ENCODE measurements at places on chromosomes 5 and 9.
A peak's percentile ranks its signal among the peaks of the same experiment; 100 is the strongest.

DNA sequence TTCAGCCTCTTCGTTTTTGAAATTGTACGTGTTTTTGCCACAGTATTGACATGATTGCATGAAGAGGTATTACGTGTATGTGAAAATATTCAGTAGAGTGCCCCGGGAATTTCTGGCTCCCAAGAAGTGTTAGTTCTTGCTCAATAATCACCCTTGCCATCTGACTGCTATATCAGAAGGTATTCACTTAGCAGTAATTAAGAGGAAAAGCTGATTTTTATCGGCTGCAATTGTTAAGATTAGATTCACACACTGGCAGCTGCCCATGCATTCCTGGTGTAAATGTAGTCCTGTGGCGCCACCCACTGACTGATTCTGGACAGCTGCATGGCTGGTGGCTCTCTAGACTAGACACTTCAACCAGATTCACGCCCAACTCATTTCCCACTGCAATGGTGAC is 440.1 kb upstream of the ADAMTS16 start:
- peak; percentile 66 for DNase-seq

DNA sequence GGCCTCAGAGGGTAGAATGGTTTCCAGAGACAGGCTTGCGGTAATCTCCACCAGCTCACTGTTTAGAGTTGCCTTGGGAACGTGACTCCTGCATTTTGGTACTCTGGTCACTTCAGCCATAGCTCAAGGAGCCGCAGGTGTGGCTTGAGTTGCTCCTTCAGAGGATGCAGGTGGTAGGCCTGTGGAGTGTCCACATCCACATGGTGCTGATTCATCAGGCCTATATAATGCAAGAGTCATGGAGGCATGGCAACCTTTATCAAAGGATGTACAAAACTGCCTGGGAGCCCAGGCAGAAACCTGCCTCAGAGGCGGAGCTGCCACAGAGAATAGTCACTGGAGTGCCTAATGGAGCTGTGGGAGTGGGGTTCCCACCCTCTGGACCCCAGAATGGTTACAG is 114.2 kb downstream of the ANXA1 start:
- DNase-seq: no peak

- no peak for DNase-seq
These were observed 341.4 kb upstream of the PRR16 start for GRCh38 chr5:120122703-120123102.

DNA sequence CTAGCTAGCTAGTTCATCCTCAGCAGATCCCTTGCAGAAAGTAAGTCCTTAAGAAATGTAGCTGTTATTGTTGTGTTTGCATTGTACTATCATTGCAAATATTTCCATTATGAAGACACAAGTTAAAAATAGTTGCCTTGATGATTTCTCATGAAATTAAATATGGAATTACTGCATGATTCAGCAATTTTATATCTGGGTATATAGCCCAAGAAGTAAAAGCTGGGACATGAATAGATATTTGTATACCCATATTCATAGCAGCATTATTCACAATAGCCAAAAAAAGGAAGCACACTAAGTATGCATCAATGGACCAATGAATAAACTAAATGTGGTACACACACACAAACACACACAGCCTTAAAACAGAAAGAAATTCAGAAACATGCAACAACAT is 6.8 kb downstream of the IFNB1 start:
- no peak for DNase-seq

GRCh38 chr5:76202182-76202581 is 119.0 kb downstream of the SV2C start:
- DNase-seq: no peak

DNA sequence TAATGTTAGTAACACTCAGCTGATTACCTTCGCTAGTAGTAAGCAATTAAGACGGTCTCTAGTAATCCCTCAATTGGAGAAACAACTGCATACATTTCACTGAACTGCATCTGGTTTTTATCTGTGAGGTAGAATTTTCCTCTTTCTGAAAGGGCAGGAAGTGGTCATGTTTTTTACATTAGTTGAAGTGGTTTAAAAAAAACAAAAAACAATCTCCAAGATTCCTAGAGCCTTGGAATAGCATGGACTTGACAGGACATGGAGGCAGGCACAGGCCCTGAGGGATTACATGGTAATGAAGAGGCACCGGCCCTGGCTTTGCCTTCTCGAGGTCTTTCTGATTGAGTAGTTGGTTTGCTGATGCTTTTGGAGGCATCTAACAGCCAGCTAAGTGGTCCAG is 25.8 kb downstream of the THBS4 start:
- no peak for DNase-seq

- no peak for DNase-seq
These were observed 26.3 kb upstream of the FANCC start for GRCh38 chr9:95343725-95344287.

DNA sequence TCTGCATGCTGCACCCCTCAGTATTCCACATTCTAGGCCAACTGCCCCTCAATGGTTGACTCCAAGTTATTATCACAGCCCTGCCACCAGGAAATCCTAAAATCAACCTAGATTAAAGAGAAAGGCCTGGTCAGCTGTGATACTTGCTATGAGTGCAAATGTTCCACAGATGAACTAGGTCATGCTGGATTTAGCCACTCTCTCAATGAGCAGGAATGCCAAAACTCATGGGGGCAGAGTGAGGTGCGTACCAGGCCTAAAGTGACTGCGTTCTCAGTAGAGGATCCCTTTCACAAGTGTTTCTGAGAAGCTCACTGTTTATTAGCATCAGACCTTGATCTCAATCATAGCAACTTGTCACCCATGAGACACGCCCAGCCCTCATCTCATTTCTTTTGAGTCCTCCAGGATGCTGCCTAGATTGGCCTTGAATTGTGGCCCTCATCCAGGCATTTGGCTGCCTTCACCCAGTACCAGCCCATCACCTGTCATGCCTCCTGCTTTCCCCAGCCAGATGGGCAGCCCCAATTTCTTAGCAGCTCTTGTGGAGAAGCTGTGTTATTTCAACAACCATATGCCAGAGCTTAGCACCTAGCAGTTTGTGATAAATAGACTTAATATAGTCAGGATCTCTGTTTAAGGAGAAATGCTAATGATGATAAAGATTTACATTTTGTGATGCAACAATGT is 383.9 kb downstream of the CTNND2 start:
- no peak for DNase-seq

DNA sequence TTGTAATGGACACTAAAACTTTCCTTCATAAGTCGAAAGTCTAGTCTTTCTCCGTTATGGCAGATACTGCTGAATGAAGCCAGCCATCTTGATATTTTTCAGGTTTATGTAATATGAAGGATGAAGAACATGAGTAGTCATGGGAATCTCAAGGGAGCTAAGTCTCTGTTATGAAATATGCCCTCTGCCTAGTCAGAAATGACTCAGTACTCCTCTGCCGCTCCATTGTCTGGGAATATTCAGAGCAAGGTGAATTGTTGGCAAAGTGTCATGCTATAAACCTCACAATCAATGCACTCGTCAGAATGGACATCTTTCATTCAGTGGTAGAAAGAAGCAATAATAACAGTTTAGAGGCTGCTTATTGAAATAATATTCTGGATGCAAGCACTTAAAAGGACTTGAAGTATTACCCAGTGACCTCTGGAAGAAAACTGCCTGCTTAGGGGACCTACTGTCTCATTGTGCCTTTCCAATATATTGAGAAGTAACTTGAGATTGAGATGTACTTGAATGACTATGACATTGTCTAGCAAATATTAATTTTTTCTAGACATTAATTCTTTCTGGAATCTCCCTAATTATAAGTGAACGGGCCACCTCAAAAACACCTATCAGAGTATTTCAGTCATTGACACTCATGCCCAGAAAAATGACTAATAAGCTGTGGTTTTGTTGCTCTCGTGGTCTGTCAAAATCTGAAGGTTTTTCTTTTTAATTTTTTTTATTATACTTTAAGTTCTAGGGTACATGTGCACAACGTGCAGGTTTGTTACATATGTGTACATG is 1011.5 kb upstream of the ACO1 start:
- DNase-seq: no peak

DNA sequence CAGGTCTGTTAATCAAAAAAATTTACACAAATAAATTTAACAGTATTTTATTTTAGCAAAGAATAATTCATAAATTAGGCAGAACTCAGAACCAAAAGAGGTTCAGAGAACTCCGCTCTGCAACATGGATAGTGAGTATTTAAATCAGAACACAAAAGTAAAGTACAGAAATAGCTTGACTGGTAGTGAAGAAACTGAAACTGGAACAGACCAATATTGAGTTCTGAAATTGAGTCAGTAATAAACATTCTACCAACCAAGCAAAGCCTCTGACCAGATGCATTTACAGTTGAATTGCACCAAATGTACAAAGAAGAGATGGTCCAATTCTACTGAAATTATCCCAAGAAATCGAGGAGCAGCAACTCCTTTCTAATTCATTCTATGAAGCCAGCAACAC is 1542.8 kb downstream of the EFNA5 start:
- no peak for DNase-seq

DNA sequence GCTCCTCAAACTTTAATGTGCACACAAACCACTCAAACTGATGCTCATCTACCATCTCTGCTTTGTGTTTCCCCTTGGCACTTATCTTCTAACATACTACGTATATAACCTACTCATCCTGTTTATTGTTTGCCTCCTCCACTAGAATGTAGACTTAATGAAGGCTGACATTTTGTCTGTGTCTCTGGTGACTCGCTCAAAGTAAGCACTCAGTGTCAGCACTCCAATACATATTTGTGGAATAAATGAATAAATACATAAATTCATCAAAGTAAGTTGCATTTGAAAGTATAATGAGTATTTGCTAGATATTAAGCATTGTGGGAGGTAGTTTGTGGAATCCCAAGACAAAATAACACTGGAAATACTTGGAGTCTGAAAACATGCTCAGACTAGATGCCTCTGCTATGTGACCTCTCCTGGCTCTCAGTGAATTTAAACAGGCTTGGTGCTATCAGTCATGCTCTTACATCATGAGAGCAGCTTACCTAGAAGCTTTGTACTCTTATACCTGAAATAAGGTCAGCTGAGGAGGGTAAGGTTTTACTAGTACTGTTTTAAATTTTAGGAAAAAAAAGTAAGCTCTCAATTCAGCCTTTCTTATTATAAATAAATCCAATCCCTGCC is 37.0 kb upstream of the RANBP6 start:
- no peak for DNase-seq

- no peak for DNase-seq
These were observed 44.5 kb downstream of the SEMA4D start for GRCh38 chr9:89453452-89453851.

DNA sequence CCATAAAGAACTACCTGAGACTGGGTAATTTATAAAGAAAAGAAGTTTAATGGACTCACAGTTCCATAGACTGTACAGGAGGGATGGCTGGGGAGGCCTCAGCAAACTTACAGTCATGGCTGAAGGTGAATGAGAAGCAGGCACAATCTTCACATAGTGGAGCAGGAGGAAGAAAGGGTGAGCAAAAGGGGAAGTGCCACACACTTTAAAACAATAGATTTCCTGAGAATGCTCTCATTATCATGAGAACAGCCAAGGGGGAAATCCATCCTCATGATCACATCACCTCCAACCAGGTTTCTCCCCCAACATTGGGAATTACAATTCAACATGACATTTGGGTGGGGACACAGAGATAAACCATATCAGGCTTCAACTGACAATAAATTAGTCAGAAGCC is 664.9 kb downstream of the TAF11L14 start:
- no peak for DNase-seq

DNA sequence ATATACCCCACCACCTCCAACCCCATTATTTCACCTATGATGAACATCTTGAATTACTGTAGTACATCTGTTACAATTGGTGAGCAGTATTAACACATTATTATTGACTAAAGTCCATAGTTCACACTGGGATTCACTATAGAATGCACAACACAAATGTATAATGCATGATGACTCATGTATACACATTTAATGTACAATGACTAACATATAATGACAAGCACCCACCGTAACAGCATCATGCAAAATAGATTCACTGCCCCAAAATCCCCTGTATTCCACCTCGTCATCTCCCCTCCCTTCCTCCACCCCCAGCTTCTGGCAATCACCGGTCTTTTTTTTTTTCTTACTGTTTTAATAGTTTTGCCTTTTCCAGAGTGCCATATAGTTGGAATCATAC is 47.1 kb upstream of the NEK6 start:
- no peak for DNase-seq

DNA sequence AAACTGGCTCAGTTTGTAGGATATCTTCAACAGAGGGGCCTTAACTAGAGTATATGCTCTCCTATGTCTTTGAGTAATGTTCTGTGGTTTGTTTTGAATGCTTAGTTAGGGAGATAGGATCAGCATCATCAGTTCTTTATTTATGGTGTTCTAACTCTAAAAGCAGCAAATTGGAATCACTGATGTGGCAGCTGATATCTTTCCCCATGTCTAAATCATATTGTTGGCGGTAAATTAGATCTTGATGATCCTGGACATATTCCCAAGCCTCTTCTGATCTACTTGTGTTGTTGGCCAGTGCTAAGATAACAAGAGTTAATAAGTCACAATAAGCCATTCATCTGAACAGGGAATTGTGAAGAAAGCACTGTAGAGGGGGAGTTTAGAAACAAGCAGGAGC is 332.4 kb upstream of the DAB2 start:
- no peak for DNase-seq

DNA sequence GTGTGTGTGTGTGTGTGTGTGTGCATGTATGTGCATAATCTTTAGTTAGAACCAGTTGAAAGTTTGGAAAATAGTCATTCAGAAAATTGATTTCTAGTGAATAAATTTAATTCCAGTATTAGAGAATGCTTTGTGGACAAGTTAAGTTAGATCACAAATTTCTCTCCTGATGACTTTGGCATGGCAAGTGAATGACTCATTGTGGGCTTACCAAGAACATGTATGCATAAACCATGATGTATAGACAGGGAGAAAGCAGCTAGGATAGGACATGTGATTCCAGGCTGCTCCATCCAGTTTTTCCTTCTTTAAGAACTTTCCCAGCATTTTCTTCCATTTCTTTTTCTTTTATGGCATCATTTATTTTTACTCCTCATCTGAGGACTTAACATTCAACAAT is 85.7 kb upstream of the SGCD start:
- DNase-seq: no peak

DNA sequence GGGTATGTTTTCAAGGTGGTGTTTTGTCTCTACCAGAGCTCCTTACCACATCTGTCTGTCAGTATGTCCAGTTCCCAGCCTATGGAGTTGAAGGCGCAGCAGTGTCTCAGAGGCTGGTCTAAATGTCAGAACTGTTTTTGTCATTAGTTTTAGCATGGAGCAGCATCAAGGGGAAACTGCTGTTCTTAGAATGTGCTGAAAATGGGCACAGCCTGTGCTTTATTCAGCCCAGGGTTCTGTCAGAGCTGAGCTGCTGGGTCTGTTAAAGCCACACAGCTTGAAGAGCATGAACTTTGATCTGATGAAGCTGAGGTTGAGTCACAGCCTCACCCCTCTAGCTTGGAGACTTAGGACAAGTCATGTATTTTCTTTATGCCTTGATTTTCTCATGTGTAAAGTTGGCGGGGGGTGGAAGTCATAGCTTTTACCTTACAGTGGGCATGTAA is 71.9 kb downstream of the RALGPS1 start:
- DNase-seq: no peak

GRCh38 chr5:145981589-145982571 is 45.5 kb downstream of the SH3RF2 start:
- DNase-seq: no peak

All from left hindlimb (tissue), 1 donor.